ENCODE measurements at places on chromosomes 6 and 20. TPM values are rescaled to one million over a fixed set of nuclear protein-coding genes. Genes with fewer than 3 reads are reported as not detected.

Gene SASH1
- total RNA-seq: 54.2 TPM

Gene PDE7B
- total RNA-seq: not detected

Gene GPSM3
- total RNA-seq: 5.6 TPM

Gene MUC21
- not detected for total RNA-seq

Gene RBPJL
- not detected for total RNA-seq

Gene HSPA12B
- total RNA-seq: 0.26 TPM

Gene KIFC1
- 8.1 TPM for total RNA-seq

Gene ATF6B
- 68.0 TPM for total RNA-seq

Gene CD83
- 1.0 TPM for total RNA-seq

Gene MUCL3
- not detected for total RNA-seq

Gene ULBP3
- 6.1 TPM for total RNA-seq

Gene ULBP1
- total RNA-seq: 29.8 TPM

Gene MCHR2
- not detected for total RNA-seq

Gene CFAP61
- not detected for total RNA-seq

Gene FAM209B
- total RNA-seq: not detected

Gene VSX1
- not detected for total RNA-seq

Gene SLC17A2
- not detected for total RNA-seq

Gene SNX21
- 26.5 TPM for total RNA-seq

Gene TAF4
- total RNA-seq: 11.5 TPM

Gene GCNT2
- 0.67 TPM for total RNA-seq

Gene RUNX2
- 14.0 TPM for total RNA-seq

Gene PDCD2
- total RNA-seq: 48.8 TPM

Gene ACTL10
- 2.3 TPM for total RNA-seq

Gene PGC
- not detected for total RNA-seq

Gene OR5V1
- total RNA-seq: not detected

Gene SNRPB2
- 47.9 TPM for total RNA-seq

Gene STX11
- total RNA-seq: 1.6 TPM

Gene ARFGEF3
- 2.7 TPM for total RNA-seq

Gene SYTL3
- total RNA-seq: 1.4 TPM

Gene CAGE1
- total RNA-seq: not detected

Gene SOX4
- total RNA-seq: 60.8 TPM
